Right ventricle myocardium superior (tissue), 1 donor: ENCODE measurements at places on chromosomes 6 and 20.

DNA sequence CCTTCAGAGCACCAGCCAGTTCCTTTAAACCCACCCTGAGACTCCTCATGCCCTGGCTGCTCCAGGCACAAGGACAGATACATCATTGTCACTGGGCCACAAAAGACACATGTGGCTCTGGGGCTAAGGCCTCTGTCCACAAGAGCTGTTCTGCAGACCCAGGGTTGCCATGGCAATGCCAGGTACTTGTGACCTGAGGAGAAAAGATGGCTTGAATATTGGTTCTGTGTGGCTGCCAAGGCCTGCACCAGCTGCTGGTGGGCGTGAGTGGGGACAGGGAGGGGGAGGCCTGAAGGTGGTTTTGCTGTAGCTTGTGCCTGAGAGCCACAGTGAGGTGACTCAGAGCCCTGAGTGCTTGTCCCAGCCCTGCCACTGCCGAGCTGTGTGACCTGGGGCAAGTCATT lies 31.8 kb downstream of the SAYSD1 start:
- DNase-seq, result no peak

DNA sequence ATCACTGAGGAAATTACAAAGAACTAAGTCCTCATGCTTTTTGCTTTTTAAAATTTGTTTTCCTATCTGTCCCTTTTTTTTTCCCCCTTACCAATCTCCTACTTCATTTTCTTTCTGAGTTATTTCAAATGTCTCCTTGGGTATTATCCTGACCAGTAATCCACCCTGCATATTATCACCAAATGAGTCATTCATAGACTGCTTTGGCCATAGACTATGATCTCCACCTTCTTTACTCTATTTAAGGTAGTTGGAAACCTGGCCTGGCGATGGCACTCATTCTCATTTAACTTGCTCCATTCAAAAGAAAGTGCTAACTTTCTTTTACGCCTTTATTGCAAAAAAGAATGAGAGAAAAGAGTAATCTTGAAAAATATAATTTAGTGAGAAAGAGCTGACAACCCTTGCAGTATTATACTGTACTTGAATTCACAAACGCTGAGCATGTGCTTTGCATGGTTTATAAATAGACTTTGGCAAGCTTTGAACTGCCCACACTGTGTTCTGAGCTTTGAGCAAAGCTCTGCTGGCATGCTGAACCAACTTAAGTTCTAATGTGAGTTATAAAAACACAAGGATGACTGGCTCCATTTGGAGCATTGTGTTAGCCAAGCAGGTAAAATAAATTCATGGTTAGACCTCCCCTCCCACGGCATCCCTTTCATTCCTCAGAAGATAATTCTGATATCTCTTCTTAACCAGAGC lies 198.9 kb downstream of the NKAIN2 start:
- no peak for DNase-seq

DNA sequence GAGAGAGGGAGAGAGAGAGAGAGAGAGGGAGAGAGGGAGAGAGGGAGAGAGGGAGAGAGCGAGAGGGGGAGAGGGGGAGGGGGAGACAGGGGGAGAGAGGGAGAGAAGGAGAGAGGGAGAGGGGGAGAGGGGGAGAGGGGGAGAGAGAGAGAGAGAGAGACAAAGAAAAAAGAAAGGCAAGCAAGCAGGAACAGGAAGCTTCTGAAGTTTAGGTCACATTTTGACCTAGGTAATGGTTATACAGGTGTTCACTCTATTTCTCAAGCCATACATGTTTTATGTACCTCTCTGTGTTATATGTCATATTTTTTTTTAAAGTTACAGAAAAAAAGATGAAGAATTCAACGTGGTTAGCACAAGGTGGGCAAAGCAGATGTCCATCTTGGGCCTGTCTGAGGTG lies 9.4 kb downstream of the NHSL1 start:
- no peak for DNase-seq

DNA sequence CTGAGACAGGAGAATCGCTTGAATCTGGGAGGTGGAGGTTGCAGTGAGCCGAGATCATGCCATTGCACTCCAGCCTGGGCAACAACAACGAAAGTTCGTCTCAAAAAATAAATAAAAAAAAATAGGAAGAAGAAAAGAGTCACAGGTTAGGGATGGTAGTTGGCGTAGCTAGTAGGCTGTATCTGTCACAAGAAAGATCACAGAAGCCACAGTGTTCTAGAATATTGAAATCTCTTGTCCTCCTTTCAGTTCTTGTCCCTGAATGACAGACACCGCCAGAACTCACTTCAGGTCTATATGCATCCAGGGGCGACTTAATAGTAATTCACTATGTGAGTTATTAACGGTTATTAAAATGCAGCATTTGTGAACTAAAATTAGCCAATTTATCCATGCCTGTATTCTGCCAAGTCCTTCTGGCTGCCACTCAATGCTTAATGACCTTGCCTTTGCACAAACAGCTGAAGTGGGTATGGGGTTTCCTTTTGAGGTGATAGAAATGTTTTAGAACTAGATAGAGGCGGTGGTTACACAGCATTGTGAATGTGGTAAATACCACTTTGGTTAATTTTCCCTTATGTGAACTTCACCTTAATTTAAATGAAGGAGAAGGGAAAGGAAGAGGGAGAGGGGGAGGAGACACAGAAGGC lies 41.3 kb upstream of the ZMYND8 start:
- no peak for DNase-seq

DNA sequence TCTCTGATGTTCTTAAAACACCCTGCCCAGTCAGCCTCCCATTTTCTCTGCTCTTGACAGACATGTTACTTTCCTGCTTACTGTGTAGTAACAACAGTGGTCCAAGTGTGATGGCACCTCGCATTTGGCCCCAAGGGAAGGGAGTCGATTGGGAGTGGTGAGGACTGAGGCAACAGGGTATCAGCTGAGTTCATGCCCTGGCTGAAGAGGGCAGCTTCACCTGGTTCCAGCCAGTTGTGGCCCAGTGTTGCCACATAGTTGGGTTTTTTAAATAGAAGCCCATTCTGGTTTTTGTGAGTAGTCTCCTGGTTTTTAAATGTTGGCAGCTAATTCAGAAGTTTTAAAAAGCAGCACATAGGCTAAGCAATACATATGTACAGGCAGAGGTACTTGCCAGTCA lies 37.2 kb downstream of the ARFGEF2 start:
- no peak for DNase-seq

GRCh38 chr6:11423072-11423471 lies 114.5 kb upstream of the TMEM170B start:
- no peak for DNase-seq
